ENCODE measurements at places on chromosomes 6 and 20. TPM values are rescaled to one million over a fixed set of nuclear protein-coding genes. Genes with fewer than 3 reads are reported as not detected.

The CLPSL1 gene
- total RNA-seq = not detected

The PNPLA1 gene
- under 0.01 TPM for total RNA-seq

The TRIM31 gene
- not detected for total RNA-seq

The ZNF391 gene
- 0.92 TPM for total RNA-seq

The ULBP3 gene
- 12.1 TPM for total RNA-seq

The MYL9 gene
- 13.9 TPM for total RNA-seq

The RAET1L gene
- not detected for total RNA-seq

The MTFR2 gene
- total RNA-seq = 0.83 TPM

The POM121L2 gene
- total RNA-seq = not detected

The RBBP8NL gene
- not detected for total RNA-seq

The PRKN gene
- total RNA-seq = 1.1 TPM

The C20orf141 gene
- total RNA-seq = 0.37 TPM

The BCLAF1 gene
- 90.2 TPM for total RNA-seq

Data from smooth muscle cell of bladder (primary cell).